ENCODE measurements at places on chromosomes 13 and 19. TPM values are rescaled to one million over a fixed set of nuclear protein-coding genes. Genes with fewer than 3 reads are reported as not detected.

KCTD4 gene
- not detected for total RNA-seq

RDH8 gene
- total RNA-seq: not detected

SLC27A1 gene
- total RNA-seq: 9.3 TPM

CEACAM19 gene
- total RNA-seq: 3.2 TPM

SERPINE3 gene
- total RNA-seq: 0.07 TPM

C19orf38 gene
- not detected for total RNA-seq

SHC2 gene
- 1.7 TPM for total RNA-seq

GPR42 gene
- not detected for total RNA-seq

CRB3 gene
- not detected for total RNA-seq

PVR gene
- 149 TPM for total RNA-seq
